ENCODE measurements at places on chromosomes 2 and 18.

DNA sequence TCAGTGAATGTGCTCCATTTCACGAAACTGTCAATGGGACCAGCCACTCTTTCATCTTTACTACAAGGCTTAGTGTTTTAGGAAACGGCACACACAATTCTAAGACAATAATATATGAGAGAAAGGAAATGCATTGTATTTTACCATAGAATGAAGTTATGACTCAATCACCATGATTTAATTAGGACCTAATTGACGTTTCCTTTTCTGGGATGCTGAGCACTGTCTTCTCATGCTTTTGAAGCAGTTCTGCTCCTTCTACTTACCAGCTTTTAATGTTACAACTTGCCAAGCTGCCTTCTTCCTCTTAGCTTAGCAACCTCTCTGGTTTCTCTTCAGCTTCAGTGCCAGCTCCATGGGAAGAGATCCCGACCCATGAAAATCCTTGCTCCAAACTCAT, 94.3 kb upstream of the SERPINE2 start:
- no peak for DNase-seq

DNA sequence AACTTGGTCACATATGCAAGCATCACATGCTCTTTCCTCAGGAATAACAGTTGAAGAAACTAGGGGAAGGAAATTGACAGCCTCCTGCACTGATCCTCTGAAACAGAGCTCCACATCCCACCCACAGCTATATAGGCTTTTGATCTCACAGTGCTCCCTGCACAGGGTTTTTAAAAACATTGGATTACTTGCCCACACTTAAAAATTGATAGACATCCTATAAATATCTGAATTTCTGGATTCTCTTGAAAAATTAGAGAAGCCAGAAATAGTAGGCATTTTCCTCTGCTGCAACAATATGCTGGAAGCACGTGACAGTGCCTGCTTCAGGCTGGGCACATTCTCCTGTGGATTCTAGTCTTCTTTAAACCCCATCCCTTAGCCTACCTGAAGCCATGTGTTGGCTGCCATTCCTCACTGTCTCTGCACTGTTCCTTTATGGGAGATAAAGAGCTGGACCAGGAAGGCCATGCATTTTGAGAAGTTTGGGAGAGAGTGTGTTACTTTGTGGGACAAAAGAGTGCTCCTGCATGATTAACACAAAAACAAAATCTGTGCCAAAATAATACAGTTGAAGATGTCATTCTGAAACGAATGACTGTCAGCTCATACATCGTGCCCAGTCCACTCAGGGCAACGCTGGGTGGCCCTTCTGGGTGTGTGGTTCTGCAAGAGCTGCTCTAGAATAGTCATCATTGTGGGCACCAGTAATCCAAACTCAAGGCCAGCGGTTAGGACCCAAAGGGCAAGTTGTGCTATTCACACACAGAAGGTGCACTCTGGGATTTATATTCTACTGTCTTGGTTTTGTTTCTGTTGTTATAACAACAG, 59.8 kb downstream of the GYPC start:
- no peak for DNase-seq

GRCh38 chr2:238936162-238937052, 88.5 kb downstream of the TWIST2 start:
- DNase-seq, result no peak

- DNase-seq, result no peak
Observed at GRCh38 chr2:131389657-131390056, 25.7 kb upstream of the RAB6D start.

GRCh38 chr2:52931660-52932059, 835.9 kb upstream of the CHAC2 start:
- no peak for DNase-seq

DNA sequence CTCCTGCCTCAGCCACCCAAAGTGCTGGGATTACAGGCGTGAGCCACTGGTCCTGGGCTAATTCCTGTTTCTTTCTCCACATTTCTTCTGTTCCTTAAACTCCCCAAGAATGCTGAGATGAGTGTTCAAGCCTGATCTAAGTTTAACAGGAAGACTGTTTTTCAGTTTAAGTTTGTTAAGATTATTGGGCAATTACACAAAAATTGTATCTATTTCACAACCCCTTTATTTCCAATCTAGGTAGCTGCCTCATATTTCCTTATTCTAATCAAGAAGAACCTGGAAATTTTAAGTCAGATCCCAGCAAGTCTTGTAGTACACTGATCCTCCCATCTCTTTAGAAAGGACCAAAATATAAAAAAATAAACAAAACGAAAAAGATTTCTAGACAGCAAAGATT, 11.7 kb downstream of the SFT2D3 start:
- DNase-seq, result no peak

GRCh38 chr2:31415421-31415820, 879 bp upstream of the XDH start:
- no peak for DNase-seq

DNA sequence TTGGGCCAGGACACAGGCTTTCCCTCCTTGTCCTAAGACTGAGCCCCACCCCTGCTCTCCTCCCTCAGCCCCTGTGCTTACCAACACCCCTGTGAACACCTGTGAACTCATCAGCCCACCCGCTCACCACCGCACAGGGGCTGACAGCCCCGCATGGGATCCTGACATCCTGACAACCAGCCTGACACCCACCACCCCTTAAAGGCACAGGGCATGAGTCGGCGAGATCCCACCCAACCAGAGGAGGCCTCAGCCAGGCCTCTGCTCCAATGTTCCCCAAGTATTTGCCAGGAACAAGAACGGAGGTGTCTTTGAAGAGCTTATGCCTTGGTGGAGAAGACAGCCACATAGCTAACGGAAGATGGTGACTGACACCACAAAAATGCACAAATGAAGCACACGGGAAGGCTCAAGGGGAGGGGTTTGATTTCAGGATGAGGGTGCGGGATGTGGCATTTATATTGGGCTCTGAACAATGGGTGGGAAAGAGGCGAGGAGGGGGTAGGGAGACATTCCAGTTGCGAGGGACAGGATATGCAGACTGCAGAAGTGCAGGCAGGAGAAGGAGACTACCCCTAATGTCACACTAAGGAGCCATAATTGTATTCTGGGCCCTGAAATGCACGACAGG, 11.0 kb downstream of the RAB11FIP5 start:
- no peak for DNase-seq

DNA sequence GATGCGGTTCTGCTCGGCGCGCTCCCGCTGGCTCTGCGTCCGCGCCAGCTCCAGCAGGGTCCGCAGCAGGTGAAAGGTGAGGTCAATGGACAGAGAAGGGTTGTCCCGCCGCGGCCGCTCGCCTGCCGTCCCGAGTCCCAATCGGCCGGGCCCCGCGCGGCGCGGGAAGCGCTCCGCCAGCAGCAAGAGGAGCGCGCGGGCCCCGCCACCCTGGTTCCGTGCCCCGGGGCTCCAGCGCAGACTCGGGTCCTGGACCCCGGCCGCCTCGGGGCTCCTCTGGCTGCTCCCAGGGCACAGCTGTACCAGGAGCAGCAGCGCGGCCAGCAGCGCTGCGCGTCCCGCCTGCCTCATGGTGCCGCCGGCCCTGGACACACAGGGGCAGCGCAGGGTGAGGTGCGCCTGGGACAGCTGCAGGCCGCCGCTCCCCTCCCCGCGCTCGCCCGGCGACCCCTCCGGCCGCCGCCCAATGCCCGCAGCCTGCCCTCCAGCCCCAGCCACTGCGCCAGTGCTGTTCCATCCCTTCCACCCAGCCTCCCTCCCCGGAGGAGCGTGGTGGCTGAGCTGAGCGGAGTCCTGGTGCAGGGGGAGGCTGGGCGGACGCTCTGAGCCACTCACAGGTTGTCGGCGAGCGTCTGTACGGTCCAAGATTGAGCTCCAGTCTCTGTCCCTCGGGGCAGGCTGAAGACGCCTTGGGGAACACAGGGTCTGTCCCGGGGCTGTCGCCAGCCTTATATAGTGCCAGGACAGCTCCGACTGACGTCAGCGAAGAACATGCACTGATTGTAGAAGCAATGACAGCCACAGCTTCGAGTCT, 493 bp downstream of the UCN start:
- no peak for DNase-seq

Data from hematopoietic multipotent progenitor cell treated with erythropoietin and hydrocortisone succinate and interleukin-3 and kit ligand, for 17 days (in vitro differentiated cells).